Fibroblast of the conjunctiva (primary cell): ENCODE measurements at places on chromosomes 2 and 18.

DNA sequence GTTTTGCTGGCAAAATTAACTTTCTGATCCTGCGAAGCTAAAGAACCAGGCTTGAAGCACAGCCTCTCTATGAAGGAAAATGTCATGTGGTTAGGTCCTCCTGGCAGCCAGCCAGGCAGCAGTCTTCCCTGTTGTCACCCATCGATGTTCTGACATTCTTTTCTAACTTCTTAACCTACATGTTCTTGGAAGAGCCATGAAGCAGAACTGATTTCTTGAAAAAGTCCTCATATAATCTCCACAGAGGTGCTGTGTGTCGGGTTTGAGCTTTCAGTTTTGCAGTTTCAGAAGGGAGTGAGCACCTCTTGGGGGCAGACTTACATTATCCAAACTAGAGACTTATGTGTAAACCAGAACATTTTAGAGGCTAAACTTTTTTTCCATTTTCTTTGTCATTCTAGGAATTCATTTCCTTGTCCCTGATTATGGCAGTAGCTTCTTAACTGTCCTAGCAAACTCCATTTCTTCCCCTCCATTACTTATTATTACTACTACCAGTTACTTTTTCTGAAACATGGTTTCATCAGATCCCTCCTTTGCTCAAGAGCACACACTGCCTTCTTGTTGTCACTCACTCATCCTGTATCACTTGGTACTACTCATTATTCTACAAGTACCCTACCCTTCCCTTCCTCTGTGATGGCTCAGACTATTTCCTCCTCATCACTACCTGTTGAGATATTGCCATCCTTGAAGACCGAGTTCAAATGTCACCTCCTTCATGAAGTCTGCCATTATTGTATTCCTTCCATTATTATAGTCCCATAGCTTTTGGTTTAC, 31.1 kb downstream of the DOK1 start:
- no peak for DNase-seq

DNA sequence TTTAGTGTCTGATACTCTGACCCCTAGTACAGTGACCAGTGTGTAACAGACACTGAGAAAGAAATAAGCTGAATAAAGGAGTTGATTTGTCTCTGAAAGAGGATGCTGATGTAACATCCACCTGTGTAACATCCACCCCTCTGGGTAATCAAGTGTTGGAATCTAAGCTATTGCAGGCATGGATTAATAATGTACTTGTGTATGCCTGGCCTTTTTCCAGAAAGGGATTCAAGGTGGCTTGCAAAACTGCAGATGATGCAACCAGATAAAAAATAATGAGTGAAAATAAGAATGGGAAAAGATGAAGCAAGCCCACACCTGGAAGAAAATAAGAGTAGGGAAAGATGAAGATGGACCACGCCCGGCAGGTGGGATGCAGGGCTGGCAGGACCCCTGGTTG, 48.2 kb upstream of the FOXI3 start:
- no peak for DNase-seq

- no peak for DNase-seq
Measured at GRCh38 chr2:240207661-240208060, 67.2 kb upstream of the OTOS start.

DNA sequence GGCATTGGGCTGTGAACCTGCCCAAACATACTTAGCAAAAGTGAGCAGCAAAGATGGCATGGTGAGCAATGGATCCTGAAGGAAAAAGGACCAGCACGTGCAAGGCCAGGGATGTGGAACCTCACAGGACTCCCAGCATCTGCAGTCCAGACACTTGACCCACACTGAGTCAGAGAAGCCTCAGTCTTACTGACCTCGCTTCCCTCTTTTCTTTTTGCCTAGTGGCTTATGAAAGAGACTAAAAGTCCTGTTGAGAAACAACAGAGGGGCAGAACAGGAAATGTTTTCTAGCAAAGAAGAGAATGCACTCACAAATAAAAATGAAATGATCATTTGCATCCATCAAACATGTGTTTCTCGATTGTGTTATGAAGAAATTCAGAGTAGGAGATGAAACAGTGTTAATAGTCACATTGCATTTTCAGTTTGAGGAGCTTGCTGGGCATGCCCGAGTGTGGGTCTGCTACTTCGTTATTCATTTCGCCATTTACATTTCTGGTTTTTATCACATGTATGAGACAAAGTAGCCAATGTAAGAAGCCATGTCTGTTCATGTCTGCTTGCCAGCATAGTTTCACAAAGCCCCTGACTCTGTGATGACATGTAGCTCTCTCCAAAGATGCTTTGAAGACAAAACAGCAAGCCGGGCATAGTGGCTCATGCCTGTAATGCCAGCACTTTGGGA, 118.4 kb downstream of the INO80D start:
- DNase-seq, result no peak

- no peak for DNase-seq
Measured at GRCh38 chr2:216233281-216233995, 124.3 kb downstream of the XRCC5 start.

DNA sequence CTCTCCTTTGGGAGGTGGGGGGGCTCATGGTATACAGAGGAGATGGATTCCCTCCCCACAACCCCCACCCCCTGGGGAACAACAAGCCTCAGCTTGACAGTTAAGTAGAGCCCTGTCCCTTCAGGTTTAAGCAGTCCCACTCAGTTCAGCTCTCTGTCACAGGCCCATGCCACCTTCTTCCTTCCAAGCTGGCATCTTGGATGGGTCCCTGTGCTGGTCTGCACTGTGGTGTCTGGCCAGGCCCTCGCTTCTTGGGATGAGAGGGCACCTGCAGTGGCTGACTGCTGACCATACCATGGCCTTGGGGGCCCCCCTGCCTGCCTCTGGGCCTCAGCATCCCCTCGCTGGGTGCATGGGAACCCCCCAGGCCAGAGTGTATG, 20.4 kb upstream of the GPR17 start:
- DNase-seq, result no peak

DNA sequence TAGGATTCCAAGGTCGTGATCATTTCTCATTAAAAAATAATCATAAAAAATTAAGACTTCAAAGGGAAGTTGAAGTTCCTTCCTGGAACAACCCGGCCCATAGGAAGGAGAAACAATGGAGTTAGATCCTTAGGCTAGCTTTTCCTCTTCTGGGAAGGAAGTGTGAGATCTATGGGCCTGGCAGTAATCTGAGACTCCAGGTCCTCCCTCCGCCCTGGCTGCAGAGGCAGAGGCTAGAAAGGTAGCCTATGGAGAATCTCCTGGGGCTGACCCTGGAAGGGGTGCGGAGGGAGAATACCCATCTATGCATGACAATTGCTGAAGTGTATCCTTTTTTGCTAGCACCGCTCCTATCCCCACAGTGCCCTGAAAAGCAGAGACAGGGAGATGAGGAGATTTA, 37.9 kb downstream of the TRIB2 start:
- DNase-seq, result no peak

DNA sequence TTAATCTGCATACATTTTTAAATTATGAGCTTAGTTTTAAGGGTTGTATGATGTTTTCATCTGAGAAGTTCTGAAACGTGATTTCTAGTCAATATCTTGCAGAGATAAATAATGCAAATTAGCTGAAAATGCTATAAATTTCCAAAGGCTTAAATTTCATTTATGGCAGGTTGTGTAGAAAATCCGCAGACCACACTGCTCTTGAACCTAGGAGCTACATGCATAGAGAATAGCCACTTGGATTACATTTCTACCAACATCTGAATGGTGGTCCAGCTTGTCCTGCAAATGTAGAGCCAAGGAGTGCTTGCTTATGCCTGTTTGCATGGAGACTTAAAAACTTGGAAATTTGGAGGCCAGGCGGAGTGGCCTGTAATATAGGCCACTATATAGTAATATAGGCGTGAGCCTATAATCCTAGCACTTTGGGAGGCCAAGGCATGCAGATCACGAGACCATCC, 6.8 kb downstream of the MAT2A start:
- DNase-seq, result no peak

- no peak for DNase-seq
Measured at GRCh38 chr2:128685841-128686496, 367.3 kb upstream of the HS6ST1 start.

DNA sequence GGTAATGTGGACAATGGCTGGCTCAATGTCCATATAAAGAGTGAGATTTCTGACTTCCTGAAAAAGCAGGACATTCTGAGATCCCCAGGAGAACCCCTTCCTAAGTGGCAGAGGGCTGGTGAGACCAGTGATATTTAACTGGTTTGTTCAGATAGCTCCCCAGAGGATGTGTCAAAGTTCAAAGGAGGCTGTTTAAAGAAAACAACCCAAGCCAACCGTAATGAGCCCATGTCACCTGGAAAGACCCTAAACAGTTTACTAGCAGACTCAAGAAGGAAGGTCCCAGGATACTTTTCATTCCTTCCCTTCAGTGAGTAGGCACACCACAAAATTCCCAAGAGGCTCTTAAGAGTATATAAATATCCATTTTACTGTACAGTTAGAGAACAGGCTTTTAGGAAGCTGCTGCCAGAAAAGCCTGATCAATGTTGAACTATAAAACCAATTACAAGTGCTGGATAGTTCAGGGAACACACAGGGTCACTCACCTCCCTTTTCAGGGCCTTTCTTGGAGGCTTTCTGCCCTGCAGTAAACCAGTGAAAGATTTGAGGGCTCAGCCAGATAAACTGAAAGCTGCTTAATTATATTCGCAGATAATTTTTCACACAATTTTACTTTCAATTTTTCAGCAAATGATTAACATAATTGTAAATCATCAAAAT, 293.5 kb downstream of the ASXL3 start:
- no peak for DNase-seq

DNA sequence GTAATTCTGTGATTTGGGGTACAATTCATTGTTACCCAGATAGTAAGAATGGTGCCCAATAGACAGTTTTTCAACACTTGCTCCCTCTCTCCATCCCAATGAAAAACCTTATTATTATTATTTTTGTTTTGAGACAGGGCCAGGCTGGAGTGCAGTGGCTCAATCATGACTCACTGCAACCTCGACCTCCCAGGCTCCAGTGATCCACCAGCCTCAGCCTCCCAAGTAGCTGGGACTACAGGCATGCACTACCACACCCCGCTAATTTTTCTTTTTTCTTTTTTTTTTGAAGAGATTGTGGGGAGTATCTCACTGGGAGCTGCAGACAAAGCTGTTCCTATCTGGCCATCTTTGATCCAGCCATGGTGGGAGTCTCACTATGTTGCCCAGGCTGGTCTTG, 7.2 kb downstream of the TGFA start:
- DNase-seq, result no peak

- no peak for DNase-seq
Measured at GRCh38 chr2:3784731-3785130, 81.4 kb downstream of the DCDC2C start.

- DNase-seq, result no peak
Measured at GRCh38 chr2:144948205-144948855, 428.4 kb upstream of the ZEB2 start.

- DNase-seq, result no peak
Measured at GRCh38 chr2:157477919-157478318, 34.0 kb upstream of the CYTIP start.

DNA sequence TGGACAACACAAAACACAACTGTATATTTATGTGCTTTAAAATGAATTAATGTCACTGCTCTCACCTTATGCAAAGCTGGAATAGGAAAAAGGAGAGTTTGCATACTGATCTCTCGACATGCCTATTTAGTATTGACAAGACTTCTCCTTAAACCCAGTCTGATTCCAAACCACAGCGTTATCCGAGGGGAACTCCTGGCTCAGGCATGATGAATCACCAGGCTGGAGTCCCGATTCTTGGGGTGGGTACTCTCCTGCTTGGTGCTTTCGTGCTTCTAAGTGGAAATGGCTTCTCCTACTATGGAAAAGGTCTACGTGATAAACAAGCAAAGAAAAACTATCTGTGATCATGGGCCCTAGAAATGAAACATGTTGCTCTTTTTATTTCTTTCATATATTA, 88.9 kb upstream of the SLC35G4 start:
- DNase-seq, result no peak

DNA sequence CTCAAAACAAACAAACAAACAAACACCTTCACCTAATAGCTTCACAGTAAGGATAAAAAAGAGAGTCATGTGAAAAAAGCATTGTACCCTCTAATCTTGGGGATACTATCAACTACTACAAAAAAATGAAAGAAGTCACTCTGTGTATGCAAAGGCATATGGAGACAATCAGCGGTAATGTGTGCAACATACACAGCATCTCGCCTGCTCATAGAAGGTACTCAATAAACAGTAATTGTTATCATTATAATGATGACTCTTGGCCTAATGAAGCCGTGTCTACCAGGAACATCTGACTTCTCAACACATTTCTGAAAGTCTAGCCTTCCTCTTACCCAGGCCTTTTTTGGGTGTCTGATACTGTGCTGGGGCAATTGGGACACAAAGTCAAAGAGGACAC, 55.3 kb downstream of the MYCN start:
- DNase-seq, result no peak

GRCh38 chr2:215505044-215505786, 69.3 kb upstream of the FN1 start:
- DNase-seq, result no peak

GRCh38 chr2:61707984-61708852, 145.6 kb downstream of the FAM161A start:
- peak; percentile 4 for DNase-seq

DNA sequence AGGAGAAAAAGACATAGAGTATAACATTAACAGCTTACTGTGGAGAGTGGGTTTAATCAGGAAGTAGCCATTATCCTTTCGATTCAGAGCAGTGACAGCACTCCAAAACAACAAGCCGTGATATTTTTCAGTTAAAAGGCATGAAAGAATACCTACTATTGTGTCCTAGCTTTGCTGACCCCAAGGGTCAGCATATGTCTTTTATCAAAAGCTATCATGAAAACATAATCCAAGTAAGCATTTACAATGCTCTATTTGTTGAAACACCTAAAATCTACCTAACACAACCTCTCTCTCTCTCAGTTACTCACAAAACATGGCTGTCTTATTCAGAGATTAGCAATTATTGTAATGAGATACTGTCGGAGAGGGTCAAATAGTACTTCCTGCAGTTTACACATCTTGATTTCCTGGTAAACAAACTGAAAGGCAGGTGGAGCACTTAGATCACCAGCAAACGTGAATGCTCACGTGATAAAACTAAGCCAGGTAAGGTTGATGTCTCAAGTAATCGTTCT, 100.0 kb downstream of the BAZ2B start:
- DNase-seq, result no peak

GRCh38 chr2:121582272-121582671, 51.6 kb downstream of the RNU4ATAC start:
- DNase-seq, result no peak

- no peak for DNase-seq
Measured at GRCh38 chr2:75619956-75620740, 26.4 kb upstream of the MRPL19 start.

DNA sequence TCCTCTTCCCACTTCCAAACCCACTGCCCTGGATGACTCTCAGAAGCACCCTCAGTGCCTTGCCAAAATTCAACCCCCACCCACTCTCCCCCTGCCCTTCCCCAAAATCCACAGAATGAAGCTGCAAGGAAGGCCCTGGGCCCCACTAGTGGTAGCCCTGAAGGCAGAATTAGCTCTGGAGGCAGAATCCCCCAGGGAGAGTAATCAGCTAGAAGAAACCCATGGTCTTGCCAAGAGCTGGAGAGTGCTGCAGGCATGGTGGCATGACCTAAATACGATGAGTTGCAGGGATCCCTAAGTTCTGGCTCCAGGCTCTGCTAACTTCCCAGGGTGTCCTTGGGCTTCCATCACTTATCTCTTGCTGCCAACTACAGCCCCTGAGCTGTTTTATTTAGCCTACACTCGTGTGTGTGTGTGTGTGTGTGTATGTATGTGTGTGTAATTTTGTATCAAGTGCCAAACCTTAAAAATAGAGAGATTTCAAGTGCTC, 7.9 kb downstream of the GAD1 start:
- no peak for DNase-seq
